IMR-90 (cell line): ENCODE measurements at places on chromosomes 4 and X.

- peak; percentile 78 for DNase-seq
- H3K27me3 ChIP-seq = no peaks in the 10 kb centered on the region
- no peaks in the 10 kb centered on the region for H3K36me3 ChIP-seq
These were observed 43.2 kb downstream of the GALNT7 start for GRCh38 chr4:173211838-173212237.

DNA sequence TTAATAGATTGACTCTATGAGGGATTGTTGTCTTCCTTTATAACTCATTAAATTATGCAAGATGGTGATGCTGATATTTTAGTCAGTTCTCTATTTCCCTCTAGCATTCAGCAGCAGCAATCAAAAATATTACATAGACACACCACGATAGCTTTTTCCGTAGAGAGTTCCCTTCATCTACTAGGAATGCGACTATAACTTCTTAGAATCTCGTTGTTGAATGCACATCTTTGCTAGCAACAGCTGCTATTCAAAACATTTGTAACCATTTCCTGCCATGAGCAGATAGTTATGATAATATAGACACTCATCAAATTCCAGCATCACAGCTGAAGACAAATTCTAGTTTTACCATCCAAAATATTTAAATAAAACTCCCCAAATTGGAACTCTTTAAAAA is 147.4 kb upstream of the FGF13 start:
- no peaks in the 10 kb centered on the region for H3K36me3 ChIP-seq
- no peaks in the 10 kb centered on the region for H3K4me1 ChIP-seq
- H3K4me3 ChIP-seq = no peak overlapping the region
- no peaks in the 10 kb centered on the region for H3K27me3 ChIP-seq
- no peak overlapping the region for H3K27ac ChIP-seq
- DNase-seq = no peak

GRCh38 chr4:8830056-8830455 is 41.6 kb downstream of the HMX1 start:
- H3K27ac ChIP-seq = no peak overlapping the region
- no peaks in the 10 kb centered on the region for H3K27me3 ChIP-seq
- no peaks in the 10 kb centered on the region for H3K36me3 ChIP-seq
- DNase-seq = no peak
- H3K4me3 ChIP-seq = no peak overlapping the region

DNA sequence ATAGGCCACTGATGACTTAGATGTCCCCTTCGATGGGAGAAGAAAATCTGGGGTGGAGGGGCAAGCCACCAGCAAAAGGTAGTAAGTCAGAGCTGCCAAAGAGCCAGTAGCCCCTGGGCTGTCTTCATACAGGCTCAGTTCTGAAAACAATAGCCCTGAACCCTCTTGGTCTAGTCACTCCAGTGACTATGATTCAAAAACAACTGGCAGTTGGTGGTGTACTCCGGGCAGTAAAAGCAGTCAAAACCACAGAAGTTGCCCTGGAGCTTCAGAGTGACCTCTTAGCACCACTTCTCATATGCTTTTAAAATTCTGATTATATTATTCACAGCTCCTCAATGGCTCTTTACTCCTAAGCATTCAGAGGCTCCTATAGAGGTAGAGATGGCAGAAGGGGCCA is 164.3 kb upstream of the MAMLD1 start:
- no peak for DNase-seq
- no peak overlapping the region for H3K27ac ChIP-seq
- peaks cover 10% of the 10 kb centered on the region for H3K4me1 ChIP-seq
- H3K36me3 ChIP-seq = no peaks in the 10 kb centered on the region

GRCh38 chr4:61638591-61638990 is 438.5 kb downstream of the ADGRL3 start:
- H3K36me3 ChIP-seq = no peaks in the 10 kb centered on the region
- H3K27me3 ChIP-seq = no peaks in the 10 kb centered on the region
- H3K4me1 ChIP-seq = peaks cover 4% of the 10 kb centered on the region
- H3K4me3 ChIP-seq = no peak overlapping the region
- H3K27ac ChIP-seq = peak overlapping the region; percentile 60; the same call in 1 of the 2 replicates

GRCh38 chrX:130247996-130248395 is 20.7 kb downstream of the ZNF280C start:
- no peaks in the 10 kb centered on the region for H3K27me3 ChIP-seq
- DNase-seq = no peak
- H3K36me3 ChIP-seq = peaks cover 3% of the 10 kb centered on the region; the same call in 1 of the 2 replicates
- no peak overlapping the region for H3K4me3 ChIP-seq

GRCh38 chrX:1661048-1661921 is 46.4 kb downstream of the ASMT start:
- no peaks in the 10 kb centered on the region for H3K27me3 ChIP-seq
- DNase-seq = no peak
- no peak overlapping the region for H3K27ac ChIP-seq
- H3K4me1 ChIP-seq = no peaks in the 10 kb centered on the region

- H3K27me3 ChIP-seq = no peaks in the 10 kb centered on the region
- peak overlapping the region; percentile 78 for H3K27ac ChIP-seq
- H3K4me1 ChIP-seq = peaks cover 8% of the 10 kb centered on the region
These were observed 16.9 kb upstream of the CEP135 start for GRCh38 chr4:55931833-55932232.

GRCh38 chr4:61427818-61428495 is 227.8 kb downstream of the ADGRL3 start:
- H3K4me3 ChIP-seq = no peak overlapping the region
- H3K4me1 ChIP-seq = no peaks in the 10 kb centered on the region
- H3K27ac ChIP-seq = no peak overlapping the region
- H3K36me3 ChIP-seq = no peaks in the 10 kb centered on the region

DNA sequence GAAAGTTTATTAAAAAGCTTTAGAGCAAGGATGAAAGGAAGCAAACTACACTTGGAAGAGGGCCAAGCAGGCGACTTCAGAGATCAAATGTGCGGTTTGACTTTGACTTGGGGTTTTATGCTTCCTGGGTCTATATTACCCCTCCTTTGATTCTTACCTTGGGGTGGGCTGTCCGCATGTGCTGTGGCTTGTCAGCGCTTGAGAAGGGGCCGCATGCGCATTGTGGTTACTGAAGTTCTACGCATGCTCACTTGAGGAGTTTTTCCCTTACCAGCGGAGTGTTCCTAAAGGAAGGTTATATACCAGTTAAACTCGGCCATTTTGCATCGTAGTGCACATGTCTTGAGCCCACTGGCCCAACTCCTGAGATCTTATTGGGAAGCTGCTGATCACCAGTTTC is 9.9 kb downstream of the ZNF157 start:
- H3K36me3 ChIP-seq = no peaks in the 10 kb centered on the region
- H3K4me1 ChIP-seq = no peaks in the 10 kb centered on the region
- no peak for DNase-seq
- no peak overlapping the region for H3K27ac ChIP-seq
- H3K27me3 ChIP-seq = peaks cover 4% of the 10 kb centered on the region; the same call in 1 of the 2 replicates

DNA sequence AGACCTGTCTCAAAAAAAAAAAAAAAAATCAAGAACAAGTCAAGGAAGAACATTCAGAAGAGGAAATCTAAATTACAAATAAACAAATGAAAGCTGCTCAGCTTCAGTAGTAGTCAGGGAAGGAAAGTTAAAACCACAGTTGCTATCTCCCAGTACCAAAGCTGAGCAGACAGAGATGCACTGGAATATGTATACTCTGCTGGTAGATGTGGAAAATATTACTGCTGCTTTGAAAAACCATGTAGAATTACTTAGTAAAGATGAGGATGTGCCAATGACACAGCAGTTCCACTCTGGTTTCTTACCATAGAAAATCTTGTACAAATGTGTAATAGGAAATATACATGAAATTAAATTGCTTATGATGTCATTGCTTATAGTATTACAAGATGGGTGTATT is 25.1 kb upstream of the PRKX start:
- H3K4me1 ChIP-seq = no peaks in the 10 kb centered on the region
- no peak for DNase-seq
- no peak overlapping the region for H3K27ac ChIP-seq
- H3K36me3 ChIP-seq = no peaks in the 10 kb centered on the region

- H3K27ac ChIP-seq = no peak overlapping the region
- no peak overlapping the region for H3K4me3 ChIP-seq
- H3K27me3 ChIP-seq = peaks cover 9% of the 10 kb centered on the region
- no peaks in the 10 kb centered on the region for H3K36me3 ChIP-seq
- H3K4me1 ChIP-seq = peaks cover 8% of the 10 kb centered on the region
These were observed 353.1 kb upstream of the BOD1L1 start for GRCh38 chr4:13980317-13981310.

DNA sequence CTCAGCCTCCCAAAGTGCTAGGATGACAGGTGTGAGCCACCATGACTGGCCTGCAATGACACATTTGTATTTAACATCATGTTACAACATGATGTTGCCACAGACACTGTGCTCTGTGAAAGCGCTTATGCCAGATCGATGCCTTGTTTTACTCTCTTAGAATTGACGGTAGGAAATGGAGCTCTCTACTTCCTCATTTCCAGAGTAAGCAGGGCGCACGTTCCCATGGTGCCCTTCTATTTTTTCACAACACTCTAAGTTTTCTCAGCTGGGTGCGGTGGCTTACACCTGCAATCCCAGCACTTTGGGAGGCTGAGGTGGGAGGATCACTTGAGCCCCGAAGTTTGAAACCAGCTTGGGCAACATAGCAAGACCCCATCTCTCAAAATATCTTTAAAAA is 60.7 kb upstream of the DHRSX start:
- no peak overlapping the region for H3K4me3 ChIP-seq
- DNase-seq = no peak
- H3K27ac ChIP-seq = no peak overlapping the region
- peaks cover 4% of the 10 kb centered on the region; the same call in 1 of the 2 replicates for H3K27me3 ChIP-seq

- H3K36me3 ChIP-seq = no peaks in the 10 kb centered on the region
- no peak overlapping the region for H3K4me3 ChIP-seq
- H3K27me3 ChIP-seq = no peaks in the 10 kb centered on the region; the same call in 1 of the 2 replicates
- peaks cover 3% of the 10 kb centered on the region for H3K4me1 ChIP-seq
These were observed 31.2 kb upstream of the TSPAN5 start for GRCh38 chr4:98689507-98690174.

DNA sequence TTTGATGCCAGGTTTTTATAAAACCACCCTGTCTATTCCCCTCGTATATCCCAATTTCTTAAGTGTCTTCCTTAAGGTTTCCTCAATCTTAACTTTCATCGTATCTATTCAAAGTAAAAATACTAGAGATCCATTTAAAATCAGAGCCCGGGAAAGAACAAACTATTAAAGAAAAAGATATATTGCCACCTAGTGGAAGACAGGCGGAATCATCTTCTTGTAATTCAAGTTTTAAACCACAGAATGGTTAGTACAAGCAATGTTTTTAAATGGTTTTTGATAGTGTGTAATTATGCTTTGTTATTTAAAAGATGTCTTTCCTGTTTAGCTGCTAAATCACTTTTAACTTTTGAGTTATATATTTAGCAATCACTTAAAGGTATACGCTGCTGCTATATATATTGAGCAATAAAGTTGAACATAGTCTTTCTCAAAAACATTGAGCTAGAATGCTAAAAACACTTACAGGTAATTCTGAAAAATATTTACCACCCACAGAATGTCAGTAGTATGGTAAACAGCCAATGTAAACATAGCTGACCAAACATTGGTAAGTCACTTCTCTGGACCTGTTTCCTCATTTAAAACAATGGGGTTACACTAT is 18.2 kb downstream of the PRDM8 start:
- H3K27ac ChIP-seq = no peak overlapping the region
- peaks cover 9% of the 10 kb centered on the region for H3K4me1 ChIP-seq
- no peaks in the 10 kb centered on the region for H3K36me3 ChIP-seq
- peak; percentile 64 for DNase-seq

GRCh38 chrX:2374086-2374485 is 126.7 kb downstream of the DHRSX start:
- no peak overlapping the region for H3K27ac ChIP-seq
- H3K4me1 ChIP-seq = no peaks in the 10 kb centered on the region
- DNase-seq = peak; percentile 33
- H3K4me3 ChIP-seq = no peak overlapping the region
- no peaks in the 10 kb centered on the region for H3K27me3 ChIP-seq

DNA sequence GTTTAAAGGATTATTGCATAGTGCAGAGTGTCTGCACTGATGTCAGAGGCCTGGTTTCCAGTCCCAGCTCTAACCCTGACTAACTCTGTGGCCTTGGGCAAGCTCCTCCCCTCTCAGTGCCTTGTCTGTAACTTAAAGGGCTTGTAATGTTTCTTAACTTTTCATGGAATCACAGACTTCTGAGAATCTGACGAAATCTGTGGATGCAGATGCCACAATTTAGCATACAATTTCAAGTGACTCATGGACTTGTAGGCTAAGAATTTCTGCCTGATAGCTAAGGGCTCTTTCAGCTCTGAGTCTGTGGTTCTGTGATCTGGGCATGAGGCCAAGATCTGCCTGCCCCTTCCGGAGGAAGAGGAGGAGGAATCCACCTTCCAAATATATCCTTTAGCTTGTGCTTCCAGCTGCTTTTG is 236.9 kb downstream of the AR start:
- no peaks in the 10 kb centered on the region for H3K36me3 ChIP-seq
- no peaks in the 10 kb centered on the region; the same call in 1 of the 2 replicates for H3K27me3 ChIP-seq
- no peaks in the 10 kb centered on the region for H3K4me1 ChIP-seq
- H3K4me3 ChIP-seq = no peak overlapping the region

DNA sequence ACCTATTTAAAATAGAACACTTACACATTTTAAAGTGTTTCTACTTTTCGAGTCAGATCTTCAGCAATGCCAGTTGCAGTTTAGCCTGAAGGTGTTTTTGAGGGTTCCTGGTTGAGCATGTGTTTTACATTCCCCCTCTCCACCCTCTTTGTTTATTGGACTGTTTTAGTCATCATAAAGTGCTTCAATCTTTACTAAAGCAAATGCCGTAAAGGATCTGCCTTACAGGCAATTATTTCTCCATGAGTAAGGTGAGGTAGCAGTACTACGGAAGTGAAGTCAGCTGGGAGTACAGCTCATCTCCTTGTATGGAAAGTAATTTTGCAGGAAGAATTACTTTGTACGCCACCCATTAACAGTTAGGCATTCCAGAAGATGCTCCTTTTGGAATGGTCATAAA is 36.9 kb downstream of the PDLIM5 start:
- H3K27me3 ChIP-seq = no peaks in the 10 kb centered on the region
- peaks cover 7% of the 10 kb centered on the region; the same call in 1 of the 2 replicates for H3K4me1 ChIP-seq
- peak; percentile 87 for DNase-seq

- peak; percentile 83 for DNase-seq
- peaks cover 5% of the 10 kb centered on the region for H3K4me1 ChIP-seq
- H3K27me3 ChIP-seq = no peaks in the 10 kb centered on the region
- H3K36me3 ChIP-seq = no peaks in the 10 kb centered on the region
- H3K27ac ChIP-seq = peak within 1 kb of the TSS; percentile 99
These were observed at the start of gene PRRG1 for GRCh38 chrX:37349221-37350033. Gene PRRG1, plus strand, starts transcription at chrX:37349364. Its CDS starts 56,886 bp downstream, at chrX:37406250.

DNA sequence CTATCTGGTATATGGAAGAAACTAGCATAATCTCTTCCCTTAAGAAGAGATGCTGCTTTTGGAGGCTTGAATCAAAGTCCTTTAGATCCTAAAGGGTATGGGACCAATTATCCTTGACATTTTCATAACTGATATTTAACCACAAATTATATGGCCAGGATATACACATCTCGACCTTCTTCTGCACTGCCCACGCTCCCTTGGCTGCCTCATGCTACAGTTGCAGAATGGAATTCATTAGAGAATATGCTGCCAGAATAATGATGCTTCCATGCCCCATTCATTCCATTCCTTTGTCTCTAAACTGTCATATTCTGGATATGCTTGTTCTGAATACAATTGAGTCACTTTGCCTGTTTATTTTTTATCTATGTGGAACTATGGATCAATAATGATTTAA is 157.1 kb upstream of the PACRGL start:
- no peak overlapping the region for H3K4me3 ChIP-seq
- DNase-seq = no peak
- H3K27ac ChIP-seq = no peak overlapping the region
- no peaks in the 10 kb centered on the region for H3K27me3 ChIP-seq

- H3K27me3 ChIP-seq = no peaks in the 10 kb centered on the region
- H3K36me3 ChIP-seq = peaks cover 10% of the 10 kb centered on the region
- H3K4me1 ChIP-seq = peaks cover 2% of the 10 kb centered on the region
- DNase-seq = peak; percentile 54
These were observed 560 bp upstream of the TMSB4X start for GRCh38 chrX:12974305-12974795.

GRCh38 chr4:44848466-44848865 is 122.1 kb upstream of the GNPDA2 start:
- no peak overlapping the region for H3K4me3 ChIP-seq
- H3K27me3 ChIP-seq = no peaks in the 10 kb centered on the region
- H3K27ac ChIP-seq = no peak overlapping the region
- no peak for DNase-seq
- no peaks in the 10 kb centered on the region for H3K36me3 ChIP-seq
